Putamen (tissue), 1 donor: ENCODE measurements at places on chromosomes 5 and 9.
A peak's percentile ranks its signal among the peaks of the same experiment; 100 is the strongest.

DNA sequence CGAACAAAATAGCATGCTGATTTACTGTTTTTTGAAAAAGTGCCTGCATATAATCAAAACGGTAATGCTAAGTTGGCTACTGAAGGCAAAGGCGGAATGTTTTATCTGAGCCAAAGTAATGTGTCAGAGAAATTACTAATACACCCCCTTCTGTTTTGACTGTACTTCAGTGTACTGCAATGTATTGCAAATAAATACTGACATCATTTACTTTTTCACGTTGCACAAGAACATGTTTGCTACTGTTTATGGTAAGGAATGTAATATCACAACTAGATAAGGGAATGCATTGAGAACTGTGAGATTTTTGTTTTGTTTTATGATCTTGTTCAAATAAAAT is 813 bp upstream of the AGTPBP1 start:
- no peak for DNase-seq

GRCh38 chr5:56763711-56764466 is 51.5 kb upstream of the MAP3K1 start:
- DNase-seq, result peak; percentile 3

DNA sequence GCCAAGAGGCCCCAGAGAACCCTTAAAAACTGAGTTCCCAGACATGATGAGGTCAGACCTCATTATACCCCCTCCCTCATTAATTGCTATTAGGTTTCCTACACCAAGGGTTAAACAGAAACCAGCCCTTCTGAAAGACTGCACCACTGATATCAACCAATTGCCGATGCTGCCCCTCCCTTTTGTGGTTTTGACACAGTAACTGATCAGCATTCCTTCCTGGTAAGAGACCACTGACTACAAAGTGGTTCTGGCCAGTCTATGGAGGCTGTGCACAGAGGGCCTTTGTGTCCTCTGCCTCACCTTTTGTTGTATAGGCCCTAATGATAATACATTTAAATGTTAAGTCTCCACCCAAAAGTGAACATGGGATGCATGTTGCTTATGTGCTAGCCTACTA is 201.5 kb downstream of the FRMD3 start:
- no peak for DNase-seq

DNA sequence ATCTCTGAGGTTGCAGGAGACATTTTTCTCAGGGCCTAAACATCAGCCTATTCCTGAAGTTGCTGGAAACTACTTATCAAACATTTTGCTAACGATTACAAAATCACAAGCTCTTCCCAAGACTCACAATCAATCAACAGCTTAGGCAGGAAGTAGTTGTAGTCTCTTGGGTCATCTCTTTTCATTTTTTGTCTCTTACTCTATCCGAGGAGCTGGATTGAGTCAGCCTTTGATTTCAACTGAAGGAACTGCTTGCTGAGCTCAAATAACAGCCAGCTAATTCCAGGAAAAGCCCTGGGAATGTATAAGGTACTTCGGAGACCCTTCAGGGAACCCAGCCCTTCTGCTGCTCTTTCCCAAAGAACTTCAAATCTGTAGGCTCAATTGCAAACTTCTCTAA is 398.9 kb downstream of the PLK2 start:
- no peak for DNase-seq

- DNase-seq, result no peak
These were observed 286.1 kb downstream of the ANXA1 start for GRCh38 chr9:73437758-73438157.

- peak; percentile 57 for DNase-seq
These were observed 2.7 kb downstream of the VCAN start for GRCh38 chr5:83474161-83474796.

DNA sequence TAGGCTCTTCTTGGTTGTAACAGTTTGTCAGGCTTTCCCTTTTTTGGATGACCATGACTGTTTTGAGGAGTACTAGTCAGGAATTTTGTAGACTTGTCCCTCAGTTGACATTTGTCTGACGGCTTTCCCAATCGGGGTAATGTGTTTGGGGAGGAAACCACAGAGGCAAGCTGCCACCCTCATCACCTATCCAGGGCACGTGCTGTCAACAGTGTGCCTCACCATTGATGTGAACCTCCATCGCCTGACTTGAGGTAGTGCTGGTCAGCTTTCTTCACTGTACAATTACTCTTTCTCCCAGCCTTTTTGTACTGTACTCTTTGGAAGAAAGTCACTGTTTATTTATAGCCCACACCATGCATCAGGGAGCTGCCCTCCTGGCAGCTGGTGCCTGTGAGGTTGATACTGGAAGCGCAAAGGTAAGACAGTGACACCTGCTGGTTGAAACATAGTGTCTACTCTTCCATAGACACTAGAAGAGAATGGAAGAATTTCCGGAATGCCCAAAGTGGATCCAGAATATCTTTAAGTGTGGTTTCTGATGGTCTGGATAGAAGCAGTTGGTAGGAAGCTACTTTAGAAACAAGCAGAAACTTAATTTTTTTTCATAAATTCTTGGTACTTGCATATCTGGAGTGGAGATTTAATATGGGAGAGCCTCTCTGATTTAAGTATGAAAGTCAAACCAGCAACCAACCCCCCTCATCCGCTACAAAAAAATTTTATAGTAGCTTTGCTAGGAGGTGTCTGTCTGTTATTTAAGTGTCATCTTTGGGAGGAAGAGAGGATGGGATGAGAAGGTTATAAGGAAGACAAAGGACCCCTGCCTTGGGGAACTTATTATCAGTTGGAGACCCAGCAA is 69.3 kb downstream of the SNX30 start:
- peak; percentile 23 for DNase-seq

DNA sequence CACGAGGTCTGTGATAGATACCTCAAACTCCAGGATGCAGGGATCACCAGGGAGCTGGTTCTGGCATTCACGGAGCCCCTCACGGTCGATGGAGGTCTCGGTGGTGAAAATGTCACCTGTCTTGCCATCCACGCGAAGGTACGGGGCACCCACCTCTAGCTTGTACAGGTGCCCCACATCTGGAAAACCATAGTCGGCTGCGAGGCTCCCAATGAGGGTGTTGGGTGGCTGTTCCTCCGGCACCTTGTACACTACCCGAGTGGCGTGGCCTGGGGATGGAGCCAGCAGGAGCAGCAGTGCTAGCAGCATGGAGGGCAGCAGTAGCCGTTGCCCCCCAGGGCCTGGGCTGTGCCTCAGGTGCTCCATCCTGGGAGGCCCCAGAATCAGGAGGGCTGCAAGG is 9.2 kb downstream of the PCDH1 start:
- no peak for DNase-seq

- no peak for DNase-seq
These were observed 35.7 kb upstream of the ORM1 start for GRCh38 chr9:114287001-114287762.

DNA sequence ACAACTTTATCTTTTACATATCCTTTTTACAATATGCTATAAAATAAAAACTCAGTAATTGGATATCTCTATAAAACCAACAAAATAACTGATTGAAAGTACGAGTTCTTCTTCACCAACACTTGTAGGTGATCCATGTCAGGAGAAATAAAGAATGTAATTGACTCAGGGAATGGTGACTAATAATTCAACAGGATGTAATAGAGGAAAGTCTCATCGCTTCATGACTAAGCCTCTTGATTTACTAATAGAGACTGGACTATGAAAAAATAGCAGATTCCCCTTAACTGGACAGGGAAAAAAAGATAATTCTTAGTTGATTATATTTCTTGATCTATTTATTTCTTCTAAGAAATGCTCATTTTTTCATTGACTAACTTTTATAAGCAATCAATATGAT is 507.7 kb upstream of the PTGER4 start:
- DNase-seq, result no peak

GRCh38 chr9:115183436-115183835 is 65.5 kb upstream of the TNC start:
- no peak for DNase-seq

DNA sequence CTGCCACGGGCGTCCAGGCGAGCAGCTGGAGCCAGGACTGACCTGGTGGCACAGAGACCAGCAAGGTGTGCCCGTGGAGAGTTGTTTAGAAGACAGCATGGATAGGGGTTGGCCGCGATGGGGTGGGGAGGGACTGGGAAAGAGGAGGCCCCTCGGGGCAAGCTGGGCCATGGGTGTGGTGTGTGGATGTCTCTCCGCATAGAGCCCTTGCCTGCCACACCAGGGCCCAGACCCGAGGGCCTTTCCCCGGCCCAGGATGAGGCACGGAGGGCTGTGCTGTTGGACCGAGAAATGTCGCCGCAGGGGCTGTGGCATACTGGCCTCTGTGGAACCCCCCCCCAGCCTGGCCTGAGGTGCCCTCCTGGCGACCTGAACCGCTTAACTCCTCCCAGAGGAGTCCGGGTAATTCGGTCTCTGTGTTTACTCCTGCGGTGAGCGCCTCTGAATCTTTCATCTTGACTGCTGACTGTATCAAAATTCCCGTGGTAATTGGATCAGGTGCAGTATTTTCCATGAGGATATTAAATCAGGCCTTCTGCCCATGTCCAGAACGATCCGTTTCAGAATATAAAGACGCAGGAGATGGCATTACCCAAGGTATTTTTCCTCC is 22.5 kb upstream of the LAMC3 start:
- no peak for DNase-seq

DNA sequence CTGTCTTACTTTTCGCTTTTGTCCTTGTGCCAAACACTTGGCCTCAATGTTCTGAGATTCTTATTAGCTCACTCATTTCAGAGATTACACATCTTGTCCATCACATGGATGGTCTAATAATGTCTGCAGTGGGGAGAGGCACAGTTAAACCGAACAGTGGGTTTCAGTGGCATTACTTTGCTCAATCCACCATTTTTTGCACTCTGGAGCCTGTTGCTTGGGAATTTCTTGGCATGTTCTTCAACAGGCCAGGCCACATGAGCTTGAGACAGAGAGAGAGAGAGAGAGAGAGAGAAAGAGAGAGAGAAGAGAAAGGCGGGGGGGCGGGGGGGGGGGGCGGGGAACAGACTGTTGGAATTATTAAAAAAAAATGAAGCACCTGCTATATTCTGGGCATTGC is 1327.8 kb upstream of the WWC1 start:
- DNase-seq, result no peak

DNA sequence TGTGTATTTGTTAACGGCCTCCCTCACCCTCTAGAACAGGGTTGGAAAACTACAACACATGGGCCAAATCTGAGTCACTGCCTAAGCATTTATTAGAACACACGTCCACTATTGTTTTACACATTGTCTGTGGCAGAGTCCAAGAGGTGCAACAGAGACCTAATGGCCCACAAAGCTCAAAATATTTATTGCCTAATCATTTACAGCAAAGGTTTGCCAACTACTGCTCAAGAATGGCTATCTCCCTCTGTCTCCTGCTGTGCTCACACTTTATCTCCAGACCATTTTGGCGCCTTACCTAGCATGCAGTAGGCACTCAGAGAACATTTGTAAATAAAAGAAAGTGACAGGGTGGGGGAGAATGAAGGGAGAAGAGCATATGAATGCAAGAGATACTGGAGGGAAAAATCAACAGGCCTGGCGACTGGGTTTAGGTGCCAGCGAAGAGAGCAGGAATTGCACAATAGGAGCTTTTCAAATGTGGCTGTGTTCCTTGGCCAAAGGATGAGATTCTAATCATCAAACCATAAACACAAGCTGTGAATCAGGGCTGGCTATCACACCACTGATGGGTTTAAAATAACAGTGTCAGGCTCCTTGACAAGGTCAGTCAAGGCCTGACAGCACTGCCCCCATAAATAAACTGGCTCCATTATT is 80.3 kb downstream of the EPB41L4A start:
- no peak for DNase-seq

GRCh38 chr9:127175319-127175715 is 52.9 kb upstream of the ANGPTL2 start:
- DNase-seq, result no peak

DNA sequence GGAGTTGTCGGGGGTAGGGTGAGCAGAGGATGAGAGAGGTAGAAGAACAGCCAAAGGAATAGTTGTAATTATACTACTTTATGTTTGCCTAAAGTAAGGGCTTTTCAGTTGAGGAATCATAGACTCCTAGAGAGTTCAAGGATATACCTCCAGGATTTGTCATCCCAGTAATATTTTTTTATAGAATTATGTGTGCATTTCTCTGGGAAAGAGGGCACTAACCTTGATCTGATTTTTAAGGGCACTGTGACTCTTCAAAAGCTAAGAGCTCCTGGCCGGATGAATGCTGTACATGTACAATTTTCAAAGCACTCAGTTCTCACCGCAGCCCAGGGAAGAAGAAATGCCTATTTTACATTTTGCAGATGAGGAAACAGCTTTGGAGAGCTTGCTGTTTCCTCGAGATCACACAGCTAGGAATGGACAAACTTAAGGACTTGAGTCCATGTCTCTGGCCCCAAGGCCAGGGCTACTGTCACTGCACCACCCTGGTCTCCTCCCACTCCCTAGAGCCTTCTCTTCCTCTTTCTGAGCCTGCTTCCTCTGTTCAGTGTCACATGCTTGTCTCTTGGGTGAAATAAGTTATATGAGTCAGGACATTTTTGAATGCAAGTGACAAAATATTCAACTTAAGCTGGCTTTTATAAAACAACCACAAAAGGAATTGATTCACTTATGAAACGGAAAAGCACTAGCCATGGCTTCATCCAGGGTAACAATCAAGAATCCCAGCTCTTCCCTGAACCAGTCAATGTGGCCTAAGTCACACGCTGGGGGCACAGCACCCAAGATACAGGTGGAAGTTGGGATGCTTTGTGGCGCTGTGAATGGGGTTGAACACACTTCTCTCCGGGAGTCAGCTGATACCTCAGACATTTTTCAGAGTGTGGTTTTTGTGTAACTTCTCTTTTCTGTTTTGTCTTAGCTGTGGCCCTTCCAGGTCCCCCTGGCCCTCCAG is 45.7 kb upstream of the TGFBR1 start:
- peak; percentile 46 for DNase-seq

DNA sequence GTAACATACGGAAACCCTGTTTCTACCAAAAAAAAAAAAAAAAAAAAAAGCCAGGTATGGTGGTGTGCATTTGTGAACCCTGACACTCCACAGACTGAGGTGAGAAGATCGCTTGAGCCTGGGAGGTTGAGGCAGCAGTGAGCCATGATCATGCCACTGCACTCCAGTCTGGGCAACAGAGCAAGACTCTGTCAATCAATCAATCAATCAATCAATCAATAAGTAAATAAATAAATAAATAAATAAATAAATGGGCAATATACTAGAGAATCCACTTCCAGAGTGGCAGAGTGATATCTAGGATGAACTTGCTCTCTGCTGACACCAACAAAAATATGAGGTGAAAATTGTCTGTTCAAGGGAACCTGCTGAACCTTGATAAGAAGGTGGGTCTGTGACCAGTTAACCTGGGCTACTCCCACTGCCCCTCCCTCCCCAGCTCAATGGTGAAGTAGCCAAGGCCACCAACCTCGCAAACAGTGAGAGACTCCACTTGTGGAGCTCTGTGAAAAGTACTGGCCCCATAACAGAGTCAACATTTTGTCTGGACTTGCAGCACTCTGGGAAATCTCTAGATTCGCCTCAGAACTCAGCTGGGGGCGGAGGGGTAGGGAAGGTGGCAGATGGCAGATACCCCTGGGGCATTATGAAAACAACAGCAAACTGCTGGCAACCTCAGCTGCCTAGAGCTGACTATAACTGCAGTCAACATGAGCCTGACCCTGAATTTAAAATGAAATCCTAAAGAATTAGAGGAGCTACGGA is 163.7 kb downstream of the ROR2 start:
- no peak for DNase-seq
